NCI-H187 treated with DMSO at 0.1 percent for 48 hours (cell line): ENCODE measurements at places on chromosomes 3 and 15.

- DNase-seq, result no peak
Measured at GRCh38 chr3:116253511-116253910, 191.8 kb downstream of the LSAMP start.

DNA sequence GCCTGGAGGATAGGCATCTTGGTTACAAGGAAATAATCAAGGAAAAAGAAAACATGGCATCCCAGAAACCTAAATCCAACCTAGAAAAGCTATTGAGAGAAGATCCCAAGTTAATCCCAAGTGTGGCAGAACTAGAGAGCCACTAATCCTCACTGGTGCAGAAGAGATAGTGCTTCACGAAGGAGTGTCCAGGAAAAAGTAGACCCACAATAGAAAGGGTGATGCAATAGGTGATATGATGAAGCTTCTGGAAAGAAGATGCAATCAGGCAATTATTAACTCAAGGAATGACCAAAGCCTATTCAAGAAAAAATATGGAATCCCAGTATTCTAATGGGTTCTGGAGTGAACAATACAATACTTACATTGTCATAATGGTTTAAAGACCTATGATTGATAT lies 95.2 kb downstream of the AQP9 start:
- no peak for DNase-seq

DNA sequence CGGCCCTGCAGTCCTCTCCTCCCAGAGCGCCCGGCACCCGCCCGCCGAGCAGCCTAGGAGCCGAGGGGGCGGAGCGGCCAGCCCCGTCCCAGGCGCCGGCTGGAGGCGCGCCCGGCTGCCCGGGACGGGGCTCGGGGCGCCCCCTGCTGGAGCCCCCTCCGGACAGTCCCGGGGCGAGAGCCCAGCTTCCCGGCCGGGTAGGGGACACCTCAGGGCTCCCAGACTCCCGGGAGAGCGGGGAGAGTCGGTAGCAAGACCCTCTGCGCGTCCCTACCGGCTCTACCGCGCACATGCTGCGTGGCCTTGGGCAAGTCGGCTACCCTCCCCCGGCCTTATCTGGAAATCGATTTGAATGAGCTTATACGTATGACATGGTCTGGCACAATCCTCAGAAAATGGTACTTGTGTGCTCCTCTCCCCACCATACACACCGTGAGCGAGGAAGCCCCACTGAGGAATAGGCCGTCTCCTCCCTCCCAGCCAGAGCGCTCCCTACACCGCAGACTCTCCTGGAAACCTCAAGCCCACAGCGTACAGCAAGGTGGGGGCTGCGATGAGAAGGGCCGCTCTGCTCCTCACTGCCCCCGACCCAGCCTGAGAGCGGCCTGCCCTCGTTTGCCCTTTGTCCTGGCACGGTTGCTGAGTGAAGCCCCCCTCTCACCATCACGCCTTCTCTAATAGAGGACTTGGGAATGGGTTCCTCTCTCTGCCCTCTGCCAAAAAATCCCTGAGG lies at the start of gene DAPK2:
TSS of gene DAPK2 (minus strand) at position 65 of the 733 bp plus-strand sequence. CDS start 6,224 bp downstream, outside the sequence.
- DNase-seq, result no peak

- DNase-seq, result no peak
Measured at GRCh38 chr3:95394286-95394685, 1331.4 kb downstream of the NSUN3 start.

DNA sequence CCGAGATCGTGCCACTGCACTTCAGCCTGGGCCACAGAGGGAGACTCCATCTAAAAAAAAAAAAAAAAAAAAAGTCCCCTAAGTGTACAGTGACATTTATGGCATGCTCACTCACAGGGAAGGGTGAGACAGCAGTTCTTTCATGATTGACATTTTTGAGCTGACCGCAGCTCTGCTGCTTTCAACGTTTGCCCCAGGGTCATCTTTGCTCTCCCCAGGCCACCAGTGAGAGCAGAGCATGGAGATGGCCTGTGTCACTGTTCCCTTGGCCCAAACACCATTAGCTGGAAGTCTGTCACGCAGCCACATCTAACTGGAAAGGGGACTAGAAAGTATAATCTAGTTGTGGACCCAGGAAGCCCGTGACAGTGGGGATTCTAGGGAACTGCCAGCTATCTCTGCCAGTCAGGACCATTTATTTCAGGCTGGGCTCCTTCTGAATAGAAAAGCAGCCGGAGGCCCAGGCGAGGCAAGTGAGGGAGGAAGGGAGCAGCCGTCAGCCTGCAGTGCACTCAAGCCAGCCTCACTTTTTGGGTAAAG lies 193.4 kb upstream of the HES1 start:
- DNase-seq, result no peak

DNA sequence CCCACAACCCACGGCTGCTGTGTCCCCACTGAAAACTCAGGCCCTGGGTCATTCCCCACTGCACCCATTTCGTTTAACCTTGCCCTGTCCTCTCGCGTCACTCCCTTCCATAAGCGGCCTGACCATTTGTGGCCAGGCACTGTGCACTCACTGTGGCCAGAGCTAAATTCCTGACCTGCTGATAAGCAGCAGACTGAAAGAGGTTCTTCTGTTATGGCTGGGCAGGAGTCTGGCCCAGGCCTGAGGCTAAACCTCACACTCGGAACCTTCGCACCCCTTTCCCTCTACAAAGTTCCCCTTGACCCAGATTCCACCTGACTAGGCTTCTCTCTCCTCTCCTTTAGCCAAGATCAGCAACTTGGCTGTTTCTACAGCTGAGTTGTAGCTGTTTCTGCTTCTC lies 62.3 kb downstream of the ADAMTS17 start:
- DNase-seq, result no peak

GRCh38 chr3:193372783-193373182 lies 5.8 kb downstream of the ATP13A5 start:
- DNase-seq, result no peak

GRCh38 chr3:190288836-190289235 lies 33.4 kb downstream of the CLDN1 start:
- no peak for DNase-seq

- no peak for DNase-seq
Measured at GRCh38 chr15:99429681-99430081, 136.1 kb upstream of the MEF2A start.

DNA sequence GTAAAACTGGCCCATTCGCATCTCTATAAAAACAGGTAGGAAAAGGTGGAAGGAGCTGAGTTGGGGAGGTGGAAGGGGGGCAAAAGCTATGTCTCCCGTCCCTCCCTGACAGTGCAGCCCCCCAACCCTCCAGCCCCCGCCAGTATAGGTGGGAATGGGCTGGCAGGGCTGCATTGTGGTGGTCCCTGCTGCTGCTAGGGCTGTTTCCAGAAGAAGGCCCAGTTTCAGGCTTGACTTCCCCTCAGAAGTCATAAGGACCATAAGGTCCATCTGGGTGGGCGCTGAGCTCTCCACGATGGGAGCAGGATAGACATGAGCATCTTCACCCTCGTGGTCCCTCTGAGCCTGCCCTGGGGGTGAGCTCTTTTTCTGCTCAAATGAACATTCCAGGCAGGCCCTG lies 44.2 kb downstream of the APBA2 start:
- no peak for DNase-seq

- no peak for DNase-seq
Measured at GRCh38 chr15:57152666-57153539, 223.4 kb upstream of the CGNL1 start.

DNA sequence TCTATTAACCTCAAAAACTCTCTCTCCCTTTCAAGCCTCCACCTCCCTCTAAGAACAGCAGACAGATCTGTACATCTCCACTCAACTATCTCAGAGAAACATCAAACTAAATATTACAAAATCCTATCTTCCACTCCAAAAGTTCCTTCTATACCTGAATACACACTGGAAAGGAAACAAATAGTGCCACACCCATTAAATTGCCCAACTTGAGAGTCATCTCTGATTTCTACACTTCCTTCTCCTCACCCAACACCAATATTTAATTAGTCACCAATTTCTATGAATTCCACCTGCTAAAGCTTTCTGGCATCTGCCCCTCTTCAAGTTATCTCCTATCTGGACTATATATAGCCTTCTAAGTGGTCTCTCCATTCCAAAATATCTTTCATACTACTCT lies 65.8 kb downstream of the PEAK1 start:
- no peak for DNase-seq

DNA sequence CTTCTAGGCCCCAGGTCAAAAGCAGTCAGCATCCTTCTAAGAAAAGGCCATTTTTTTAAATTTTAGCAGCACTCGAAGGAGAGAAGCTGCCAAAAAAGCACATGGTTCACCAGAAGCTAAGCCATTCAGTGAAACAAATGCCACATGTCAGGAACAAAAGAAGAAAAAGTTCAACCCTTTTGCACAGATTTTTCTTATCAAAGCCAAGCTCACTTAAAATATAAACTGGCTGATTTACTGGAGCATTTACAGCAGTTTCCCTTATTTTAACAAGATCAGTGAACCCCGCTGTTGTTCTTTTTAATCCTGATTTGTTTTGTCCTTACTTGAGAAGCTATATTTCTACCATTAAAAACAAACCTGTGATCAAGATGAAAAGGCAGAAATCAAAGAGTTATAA lies 46.5 kb upstream of the SYNPR start:
- DNase-seq, result no peak

- DNase-seq, result no peak
Measured at GRCh38 chr3:118705487-118706219, 329.0 kb downstream of the IGSF11 start.

GRCh38 chr3:195897853-195898415 lies 10.4 kb downstream of the TNK2 start:
- no peak for DNase-seq

DNA sequence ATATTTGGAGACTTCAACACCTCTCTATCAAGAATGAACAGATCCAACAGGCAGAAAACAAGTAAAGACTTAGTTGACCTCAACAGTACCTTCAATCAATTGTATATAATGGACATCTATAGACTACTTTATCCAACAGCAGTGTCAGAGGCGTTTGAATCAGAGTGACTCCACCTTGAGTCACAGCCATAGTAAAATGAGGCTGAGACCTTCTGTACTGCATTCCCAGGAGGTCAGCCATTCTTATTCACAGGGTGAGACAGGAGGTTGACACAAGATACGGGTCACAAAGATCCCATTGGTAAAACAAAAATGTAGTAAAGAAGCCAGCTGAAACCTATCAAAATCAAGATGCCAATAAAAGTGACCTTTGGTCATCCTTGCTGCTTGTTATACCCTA lies 299.8 kb downstream of the CNTN3 start:
- DNase-seq, result no peak

DNA sequence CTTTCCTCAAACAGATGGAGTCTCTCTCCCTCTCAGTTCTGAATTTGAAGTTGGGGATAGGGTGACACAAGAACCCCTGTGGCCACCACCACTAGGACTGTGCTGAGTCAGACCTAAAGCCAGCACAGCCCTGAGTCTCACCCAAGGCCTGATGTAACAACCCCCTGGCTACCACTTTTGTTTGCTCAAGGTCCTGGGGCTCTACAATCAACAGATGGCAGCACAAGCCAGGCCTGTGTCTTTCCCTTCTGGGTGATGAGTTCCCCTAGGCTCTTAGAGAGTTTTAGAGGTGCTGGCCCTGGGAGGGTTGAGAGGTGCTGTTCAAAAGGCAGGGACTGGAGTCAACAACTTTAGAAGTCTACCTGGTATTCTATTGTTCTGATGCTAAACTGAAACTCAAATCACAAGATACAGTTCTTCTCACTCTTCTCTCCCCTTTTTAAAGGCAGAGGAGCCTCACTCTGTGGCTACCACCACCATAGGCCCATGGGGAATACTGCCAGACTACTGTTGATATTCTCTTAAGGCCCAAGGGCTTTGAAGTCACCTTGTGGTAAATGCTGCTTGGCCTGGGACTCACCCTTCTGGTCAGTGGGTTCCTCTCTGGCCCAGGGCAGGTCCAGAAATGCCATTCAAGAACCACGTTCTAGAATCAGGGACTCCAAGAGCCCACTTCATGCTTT lies 6.5 kb downstream of the OR5K4 start:
- no peak for DNase-seq

GRCh38 chr3:39453134-39453533 lies 14.3 kb upstream of the MOBP start:
- no peak for DNase-seq

- peak; percentile 56 for DNase-seq
Measured at GRCh38 chr15:34969340-34970097, at the start of gene AQR. Gene AQR, minus strand, starts transcription at chr15:34969742. Its CDS starts 129 bp downstream, at chr15:34969613.

DNA sequence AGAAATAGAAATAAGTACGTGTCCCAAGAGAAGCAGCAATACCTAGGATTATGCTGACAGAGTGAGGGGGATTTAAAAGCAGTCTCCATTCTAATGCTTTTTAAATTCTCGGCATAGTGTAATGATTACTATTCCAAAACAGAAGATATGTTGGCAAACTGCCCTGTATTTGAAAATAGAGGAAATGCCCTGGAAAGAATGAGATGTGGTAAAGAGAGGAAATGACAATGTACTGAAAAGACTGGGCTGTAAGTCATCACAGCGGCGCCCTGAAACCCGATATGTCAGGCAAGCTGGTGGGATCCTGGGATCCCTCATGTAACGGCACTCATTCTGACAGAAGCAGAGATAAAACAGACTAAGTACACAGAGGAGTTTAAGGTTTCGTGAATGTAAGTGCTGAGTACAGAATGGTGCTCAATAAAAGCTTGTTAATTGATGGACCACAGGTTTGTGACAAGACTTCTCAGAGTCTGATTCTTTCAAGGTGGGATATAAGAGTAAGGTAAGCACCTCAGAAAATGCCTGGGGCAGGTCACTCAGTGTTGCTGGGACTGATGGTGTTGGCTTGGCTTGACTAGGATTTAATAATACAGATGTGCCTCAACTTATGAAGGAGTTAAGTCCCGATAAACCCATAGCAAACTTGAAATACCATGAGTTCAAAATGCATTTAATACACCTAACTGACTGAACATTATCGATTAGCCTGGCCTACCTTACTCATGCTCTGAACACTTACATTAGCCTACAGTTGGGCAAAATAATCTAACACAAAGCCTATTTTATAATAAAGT lies 91.4 kb downstream of the NFKBIZ start:
- DNase-seq, result no peak

DNA sequence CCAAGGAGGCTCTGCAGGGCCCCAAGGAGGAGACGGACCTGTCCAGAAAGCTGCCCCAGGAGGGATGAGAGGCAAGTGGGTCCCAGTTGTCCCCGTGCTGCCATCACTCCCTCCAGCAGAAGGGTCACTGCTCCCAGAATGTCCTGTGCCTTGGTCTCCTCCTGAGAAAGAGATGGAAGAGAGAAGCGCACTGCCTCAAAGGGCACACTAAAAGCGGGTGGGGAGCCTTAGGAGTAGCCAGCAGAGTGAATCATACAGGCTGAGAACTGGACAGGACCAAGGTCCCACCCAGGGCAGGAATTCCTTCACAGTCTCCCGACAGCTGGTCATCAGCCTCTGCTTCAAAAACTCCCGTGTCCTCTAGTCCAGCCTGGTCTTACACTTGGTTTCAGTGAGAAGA lies 4.6 kb downstream of the THPO start:
- DNase-seq, result no peak

- DNase-seq, result no peak
Measured at GRCh38 chr15:93360318-93360717, 271.3 kb upstream of the RGMA start.

DNA sequence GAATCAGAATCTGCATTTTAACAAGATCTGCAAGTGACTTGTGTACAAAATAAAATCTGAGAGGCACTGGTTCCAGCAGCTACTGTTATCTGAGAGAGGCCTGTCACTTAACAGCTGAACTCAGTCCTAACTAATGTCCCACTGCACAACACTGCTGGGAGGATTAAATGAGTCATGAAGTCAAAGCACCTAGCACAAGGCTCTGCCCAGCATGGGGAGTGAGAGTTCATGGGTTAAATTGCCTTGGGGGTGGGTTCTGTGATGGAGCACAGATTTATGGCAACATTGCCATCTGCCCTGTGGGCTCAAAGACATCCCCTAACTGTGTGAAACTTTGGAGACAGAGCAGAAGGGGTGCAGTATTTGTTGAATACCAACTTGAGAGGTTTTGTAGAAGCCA lies 250.9 kb downstream of the PLCL2 start:
- DNase-seq, result no peak
